ENCODE measurements at places on chromosomes 3 and 15.

- no peak for DNase-seq
Measured at GRCh38 chr3:30577788-30578187, 28.6 kb upstream of the TGFBR2 start.

GRCh38 chr15:66651198-66651597 lies 50.8 kb upstream of the SMAD6 start:
- DNase-seq = no peak

GRCh38 chr3:172653004-172653572 lies 57.8 kb downstream of the NCEH1 start:
- DNase-seq = no peak

DNA sequence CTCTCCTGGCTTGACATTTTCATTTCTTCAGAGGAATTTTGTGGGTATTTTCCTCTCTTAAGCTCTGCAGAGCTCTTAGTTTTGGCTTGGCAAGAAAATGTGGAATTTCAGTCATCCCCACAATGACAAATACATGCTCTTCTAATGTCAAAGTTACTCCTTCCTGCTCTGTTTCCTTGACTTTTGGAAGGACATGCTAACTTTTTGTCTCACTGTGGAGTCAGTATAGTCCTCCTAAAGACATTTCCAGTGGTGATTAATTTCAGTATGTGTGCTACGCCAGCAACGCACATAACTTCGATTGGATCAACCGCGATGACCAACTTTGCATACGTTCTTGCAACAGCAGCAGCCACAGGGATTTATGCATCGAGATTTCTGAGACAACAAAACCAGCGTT lies 13.3 kb downstream of the EBLN2 start:
- no peak for DNase-seq

All from activated CD4-positive, CD25-positive, alpha-beta regulatory T cell (primary cell).